ENCODE measurements at places on chromosomes 2 and 18.

DNA sequence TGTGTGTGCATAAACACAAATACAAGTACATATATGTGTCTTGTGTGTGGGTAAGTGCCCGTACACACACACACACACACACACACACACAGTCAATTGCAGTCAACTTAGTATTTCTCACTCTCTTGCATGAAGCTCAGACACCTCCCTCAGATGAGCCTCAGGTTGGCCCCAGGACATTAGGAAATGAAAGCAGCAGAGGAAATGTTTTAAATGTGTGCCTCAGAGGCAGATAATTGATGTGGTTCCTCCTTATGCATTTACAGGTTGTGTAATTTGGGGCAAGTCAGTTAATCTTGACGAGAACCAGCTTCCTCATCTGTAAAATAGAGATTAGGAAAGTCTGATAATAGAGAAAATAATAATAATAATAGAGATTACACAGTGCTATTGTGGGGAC is 814.0 kb upstream of the ID2 start:
- no peak for DNase-seq

- no peak for DNase-seq
Measured at GRCh38 chr18:3814816-3815215, 364.8 kb downstream of the TGIF1 start.

GRCh38 chr2:177264693-177265587 is at the start of gene NFE2L2:
TSS of gene NFE2L2 (minus strand) at chr2:177264727. CDS start at chr2:177264576, 151 bp downstream.
- DNase-seq = peak; percentile 84

- DNase-seq = peak; percentile 48
Measured at GRCh38 chr2:59301466-59302402, 1060.6 kb upstream of the FANCL start.

DNA sequence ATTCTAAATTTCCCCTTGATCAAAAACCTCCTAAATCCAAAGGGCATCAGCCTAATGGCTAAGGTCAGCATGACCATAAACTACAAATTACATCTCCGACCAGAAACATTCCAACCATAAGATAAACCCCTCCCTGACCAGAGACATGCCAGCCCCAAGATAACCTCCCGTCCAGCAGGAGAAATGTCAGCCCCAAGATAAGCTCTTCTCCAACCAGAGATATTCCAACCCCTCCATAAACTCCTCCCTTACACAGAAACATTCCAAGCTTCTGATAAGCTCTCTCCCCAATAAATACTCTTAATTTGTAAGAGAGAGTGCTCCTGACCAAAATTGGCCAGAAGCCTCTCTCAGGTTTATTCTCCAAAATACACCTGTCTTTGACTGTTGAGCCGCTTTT is 274.0 kb downstream of the RNF152 start:
- DNase-seq = no peak

DNA sequence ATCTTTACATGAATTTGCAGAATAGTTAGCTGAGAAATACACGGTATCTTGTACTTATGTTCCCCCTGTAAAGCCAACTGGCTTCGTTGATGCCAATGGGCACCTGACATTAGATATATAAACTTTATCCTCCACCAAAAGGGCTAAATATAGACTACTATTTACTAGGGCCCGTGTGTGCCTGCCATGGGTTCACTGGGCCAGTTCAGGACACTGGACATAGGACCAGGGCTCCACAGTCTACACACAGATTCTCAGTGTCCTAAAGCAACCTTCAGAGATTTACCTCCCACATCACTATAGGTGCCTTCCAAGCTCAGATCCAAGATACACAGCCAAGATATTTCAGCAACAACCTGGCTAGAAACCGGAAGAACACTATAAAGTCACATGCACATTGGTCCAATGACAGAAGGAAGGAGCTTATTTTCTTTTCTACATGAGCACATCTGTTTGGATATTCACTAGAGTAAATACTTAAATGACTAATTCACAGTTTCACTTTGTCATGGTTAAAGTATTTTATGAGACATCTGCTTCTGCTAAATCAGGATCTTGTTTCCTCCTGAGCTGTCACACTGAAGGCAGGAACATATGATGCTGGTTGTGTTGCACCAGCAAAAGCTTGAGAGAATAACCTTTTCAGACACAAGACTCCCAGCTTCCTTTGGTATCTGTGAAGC is 95.1 kb downstream of the MYO5B start:
- DNase-seq = no peak

DNA sequence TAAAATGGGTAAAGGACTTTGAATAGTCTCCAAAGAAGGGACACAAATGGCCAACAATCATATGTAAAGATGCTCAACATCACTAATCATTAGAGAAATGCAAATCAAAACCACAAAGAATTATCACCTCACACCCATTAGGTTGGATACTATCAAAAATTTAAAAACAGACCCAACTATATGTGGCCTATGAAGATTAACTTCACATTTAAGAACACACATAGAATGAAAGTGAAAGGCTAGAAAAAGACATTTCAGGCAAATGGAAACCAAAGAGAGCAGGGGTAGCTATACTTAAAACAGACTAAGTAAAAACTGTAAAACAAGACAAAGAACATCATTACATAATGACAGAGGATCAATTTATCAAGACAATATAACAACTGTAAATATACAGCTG is 53.5 kb upstream of the ASPRV1 start:
- no peak for DNase-seq

- DNase-seq = no peak
Measured at GRCh38 chr18:433960-434359, 66.5 kb downstream of the COLEC12 start.

DNA sequence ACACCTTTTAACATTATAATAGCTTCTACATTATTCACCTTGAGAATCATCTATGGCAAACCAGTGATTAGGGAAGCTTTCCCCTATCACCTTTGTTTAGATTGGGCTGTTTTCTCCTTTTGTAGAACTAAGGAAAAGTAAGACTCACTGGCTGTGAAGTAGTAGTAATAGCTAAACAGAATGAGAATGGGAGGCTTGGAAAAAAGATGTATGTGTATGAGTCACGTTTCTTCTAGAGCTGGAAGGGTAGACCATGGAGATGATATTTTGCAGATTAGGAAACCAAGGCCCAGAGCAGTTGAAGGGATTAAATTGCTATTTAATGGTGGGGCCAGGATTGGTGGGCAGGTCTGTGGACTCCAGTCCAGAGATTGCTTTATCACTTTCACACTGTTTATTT is 214.5 kb downstream of the MCFD2 start:
- DNase-seq = no peak

DNA sequence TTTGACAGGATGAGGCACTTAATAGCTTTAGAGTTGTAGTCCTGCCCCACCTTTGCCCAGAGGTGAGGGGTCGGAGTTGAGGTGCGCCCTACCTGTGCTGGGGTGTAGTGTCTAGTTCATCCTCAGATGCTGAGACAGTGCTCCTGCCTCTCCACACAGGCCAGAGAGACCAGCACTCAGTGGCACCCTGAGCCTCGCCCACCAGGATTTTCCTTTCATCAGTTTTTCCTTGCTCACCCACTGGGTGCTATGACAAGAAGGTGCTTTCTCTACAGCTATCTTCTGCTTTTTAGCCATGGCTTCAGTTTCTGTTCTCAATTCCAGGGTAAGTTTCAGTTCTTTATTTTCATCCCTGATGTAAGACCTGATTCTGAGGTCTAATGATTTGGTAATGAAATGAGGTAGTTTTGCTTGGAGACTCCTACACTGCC is 16.8 kb upstream of the TMEM131 start:
- no peak for DNase-seq

- DNase-seq = no peak
Measured at GRCh38 chr2:226993171-226993570, 157.3 kb downstream of the RHBDD1 start.

- no peak for DNase-seq
Measured at GRCh38 chr2:147030966-147031720, 813.7 kb upstream of the ACVR2A start.

DNA sequence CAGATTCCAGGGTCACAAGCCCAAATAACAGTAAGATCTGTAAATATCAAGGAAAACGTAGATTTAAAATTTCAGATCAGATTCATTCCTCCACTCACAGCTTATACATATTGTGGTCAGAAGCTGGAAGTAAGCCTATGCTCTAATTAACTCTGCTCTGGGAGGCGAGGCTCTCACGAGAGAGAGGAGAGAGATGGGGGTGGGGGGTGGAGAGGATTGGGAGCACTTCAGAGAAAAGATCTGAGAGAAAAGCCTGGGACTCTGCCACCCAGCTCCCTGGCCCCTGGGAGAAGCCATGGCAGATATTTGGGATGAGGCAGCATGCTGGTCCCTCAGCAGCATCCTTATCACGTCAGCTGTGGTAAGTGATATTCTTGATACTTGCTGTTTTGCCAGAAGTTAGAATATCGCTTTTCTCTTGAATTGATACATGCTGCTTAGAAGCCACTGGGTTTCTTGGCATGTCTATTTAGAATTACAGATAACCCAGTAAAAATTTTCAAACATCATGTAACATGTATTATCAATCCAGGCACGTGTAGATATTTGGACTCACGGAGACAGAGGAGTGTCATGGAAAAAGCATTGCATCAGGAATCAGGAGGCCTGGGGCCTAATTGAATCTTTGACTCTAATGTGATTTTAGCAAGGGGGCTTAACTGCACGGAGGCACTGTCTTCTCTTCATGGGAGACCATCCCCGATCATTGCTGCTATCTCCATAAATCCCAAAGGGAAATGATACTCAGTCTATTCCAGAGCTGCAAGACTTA is 265.4 kb downstream of the HRH4 start:
- no peak for DNase-seq

DNA sequence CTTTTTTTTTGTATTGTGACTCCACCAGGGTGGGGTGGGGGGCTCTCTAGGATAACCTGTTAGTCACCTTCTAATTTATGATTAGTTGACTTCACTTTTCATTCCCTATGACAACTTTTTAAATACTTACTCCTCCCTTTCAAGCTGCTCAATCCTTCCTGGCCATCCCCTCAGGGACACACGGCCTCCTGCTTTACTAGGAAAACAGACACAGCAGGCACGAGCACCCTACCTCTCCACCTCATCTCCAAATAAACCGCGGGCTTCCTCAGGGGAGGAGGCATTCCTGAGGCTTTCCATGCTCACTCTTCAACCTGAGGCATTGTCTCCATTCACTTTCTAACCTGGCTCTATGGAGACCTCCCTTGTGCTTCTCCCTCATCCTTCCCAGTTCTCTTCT is 33.0 kb downstream of the B4GALT6 start:
- no peak for DNase-seq

DNA sequence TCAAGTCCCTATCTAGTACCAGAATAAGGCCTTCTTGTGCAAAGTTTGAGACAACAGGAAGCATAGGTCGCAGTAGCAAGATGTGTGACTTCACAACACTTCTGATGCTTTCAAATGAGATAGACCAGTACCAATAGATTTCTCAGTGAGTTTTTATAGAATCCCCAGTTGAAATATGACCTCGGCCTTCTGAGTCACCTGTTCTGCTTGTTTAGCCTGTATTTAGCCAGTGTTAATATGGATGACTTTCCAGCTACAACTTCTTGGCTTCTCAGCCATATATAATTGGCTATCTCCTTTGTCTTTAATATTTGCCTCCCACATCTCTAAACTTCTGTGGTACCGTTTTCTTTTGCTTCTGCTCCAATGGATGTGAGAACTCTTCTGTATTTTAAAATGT is 113.8 kb downstream of the KYNU start:
- no peak for DNase-seq

DNA sequence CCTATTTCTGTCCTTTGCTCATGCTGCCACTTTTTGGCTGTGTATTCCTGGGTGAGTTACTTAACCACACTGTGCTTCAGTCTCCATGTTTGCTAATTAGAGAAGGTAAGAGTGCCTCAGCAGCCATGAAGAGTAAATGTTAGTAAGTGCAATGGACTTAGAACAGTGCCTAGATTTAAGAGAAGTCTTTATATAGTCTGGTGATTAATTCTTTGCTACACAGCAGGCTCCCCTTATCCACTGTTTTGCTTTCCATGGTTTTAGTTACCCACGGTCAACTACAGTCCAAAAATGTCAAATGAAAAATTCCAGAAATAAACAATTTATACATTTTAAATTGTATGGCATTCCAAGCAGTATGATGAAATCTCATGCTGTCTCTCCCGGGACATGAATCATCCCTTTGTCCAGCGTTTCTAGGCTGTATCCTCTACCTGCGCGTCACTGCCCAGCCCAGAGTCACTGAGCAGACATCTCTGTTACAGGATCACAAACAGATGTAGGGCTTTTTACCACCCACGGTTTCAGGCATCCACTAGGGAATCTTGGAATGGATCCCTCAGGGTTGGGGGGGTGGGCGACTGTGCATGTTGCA is 91.0 kb downstream of the CTIF start:
- no peak for DNase-seq

GRCh38 chr2:104889960-104890684 is 36.2 kb downstream of the POU3F3 start:
- no peak for DNase-seq

DNA sequence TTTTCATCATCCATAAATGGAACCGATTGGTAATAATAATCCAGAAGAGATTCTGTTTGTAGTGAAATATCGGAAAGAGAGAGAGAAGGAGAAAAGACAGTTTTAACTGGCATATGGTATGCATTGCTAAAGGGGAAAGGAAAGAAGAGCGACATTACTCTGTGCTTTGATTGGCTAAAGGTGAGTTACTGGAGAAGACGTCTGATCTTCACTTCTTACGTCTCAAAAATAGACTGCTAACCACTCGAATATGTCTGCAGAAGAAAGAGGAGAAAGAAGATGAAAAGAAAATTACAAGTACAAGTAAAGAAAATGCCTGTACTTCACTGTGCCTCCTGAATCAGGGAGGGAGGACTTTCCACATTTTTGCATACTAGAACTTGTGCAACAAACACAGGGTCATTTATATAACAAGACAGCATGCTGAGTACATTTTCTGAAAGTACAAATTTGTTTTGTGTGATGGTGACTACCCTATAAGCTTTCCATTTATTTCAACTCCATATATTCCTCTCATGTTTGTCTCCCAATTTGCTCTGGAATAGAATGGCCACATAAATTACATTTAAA is 787.2 kb downstream of the RNF144A start:
- DNase-seq = peak; percentile 32

DNA sequence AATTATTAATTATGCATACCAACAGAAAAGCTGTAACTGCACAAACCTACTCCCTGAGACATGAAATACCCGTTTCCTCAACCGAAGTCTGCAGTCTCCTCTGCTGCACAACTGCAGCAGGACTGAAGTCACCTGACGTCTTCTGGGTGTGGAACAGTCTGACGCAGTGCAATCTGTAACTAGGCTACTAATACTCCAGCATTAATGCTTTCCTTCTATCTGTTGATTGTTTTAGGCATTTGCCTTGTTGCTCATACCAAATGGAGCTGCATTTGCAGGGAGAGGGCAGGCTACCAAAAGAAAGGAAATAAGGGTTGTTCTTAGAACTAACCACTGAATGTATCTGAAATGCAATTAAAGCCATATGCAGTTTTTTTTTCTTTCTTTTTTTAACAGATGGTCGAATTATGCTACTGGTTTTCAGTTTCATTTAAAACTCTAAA is 40.1 kb downstream of the RTN4 start:
- no peak for DNase-seq

- DNase-seq = no peak
Measured at GRCh38 chr2:157940024-157940423, 63.9 kb upstream of the ACVR1 start.
